ENCODE measurements at places on chromosomes 12 and 14.

DNA sequence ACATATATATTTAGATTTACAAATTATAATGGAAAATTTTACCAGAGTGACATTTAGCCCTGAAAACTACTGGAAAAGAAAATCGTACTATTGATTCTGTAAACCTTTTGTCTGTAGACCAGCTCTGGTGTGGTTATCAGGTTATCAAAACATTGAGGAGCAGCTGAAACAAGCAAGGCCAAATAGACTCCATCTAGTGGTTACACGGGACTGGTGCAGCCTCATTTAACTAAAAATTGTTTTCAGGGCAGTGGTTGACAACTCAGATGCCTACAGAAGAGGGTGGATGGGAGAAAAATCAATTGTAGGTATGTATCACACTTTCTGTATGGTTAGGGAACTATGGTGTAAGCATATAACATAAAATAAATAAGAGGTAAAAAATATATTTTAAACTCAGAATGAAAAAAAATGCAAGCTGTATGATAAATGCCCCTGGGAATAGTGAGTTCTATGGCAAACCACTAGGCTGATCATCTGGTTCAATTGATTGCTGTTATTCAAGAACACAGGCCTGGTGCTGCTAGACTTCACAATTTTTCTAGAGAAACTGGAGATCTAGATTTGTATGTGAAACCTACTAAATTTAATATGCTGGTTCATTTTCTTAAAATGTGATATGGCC, 51.2 kb downstream of the ACSS3 start:
- no peak for DNase-seq

DNA sequence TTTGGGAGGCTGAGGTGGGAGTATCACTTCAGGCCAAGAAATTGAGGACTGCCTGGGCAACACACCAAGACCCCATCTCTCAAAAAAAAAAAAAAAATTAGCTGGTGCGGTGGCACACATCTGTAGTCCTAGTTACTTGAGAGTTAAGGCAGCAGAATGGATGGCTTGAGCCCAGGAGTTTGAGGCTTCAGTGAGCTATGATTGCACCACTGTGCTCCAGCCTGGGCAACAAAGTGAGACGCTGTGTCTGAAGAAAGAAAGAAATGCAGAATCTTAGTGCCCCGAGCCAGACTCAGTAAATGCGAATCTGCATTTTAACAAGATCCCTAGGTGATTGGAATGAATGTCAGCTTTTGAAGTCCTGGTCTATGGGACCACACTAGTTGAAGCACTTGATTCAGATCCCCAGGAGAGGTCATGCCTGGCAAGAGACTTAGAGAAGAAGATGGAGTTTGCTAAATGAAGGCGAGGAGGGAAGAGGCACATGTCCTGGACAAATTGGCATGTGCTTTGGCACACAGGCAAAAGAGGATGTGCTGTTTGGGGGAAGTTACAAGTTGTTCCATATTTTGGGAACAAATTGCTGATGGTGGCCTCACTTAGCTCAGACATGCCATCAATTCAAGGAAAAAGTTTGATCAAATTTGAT, 56.6 kb downstream of the DRAM1 start:
- DNase-seq: no peak

- DNase-seq: peak; percentile 10
These were observed 89.2 kb downstream of the PDZRN4 start for GRCh38 chr12:41277100-41277945.

DNA sequence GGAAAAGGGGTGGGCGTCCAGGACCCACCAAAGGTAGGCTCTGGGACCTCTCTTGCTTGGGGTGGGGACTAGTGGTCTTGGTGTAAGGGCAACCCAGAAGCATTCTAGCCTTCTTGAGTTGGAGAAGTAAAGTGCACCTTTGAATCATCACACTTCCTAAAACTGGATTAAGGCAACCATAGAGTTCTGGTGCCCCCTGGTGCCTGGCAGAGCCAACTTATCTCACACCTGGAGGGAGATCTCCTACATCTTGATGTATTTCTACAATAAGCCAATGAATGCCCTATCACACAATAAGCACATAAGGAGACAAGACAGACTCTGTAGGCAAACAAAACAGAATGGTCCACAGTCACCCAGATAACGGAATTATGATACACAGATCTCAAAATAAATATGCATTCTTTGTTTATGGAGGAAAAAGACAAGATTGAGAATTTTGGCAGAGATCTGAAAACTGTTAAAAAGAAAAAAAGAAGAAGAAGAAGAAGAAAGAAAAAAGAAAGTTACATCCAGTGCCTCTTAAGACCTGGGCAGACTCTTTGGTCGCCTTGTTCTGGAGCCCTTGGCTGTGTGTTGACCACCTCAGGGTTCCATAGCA, 95.9 kb upstream of the PPP2R5C start:
- DNase-seq: no peak

- no peak for DNase-seq
These were observed 60.4 kb downstream of the SLC15A4 start for GRCh38 chr12:128763395-128763794.

GRCh38 chr12:34033628-34034296, 11.5 kb downstream of the ALG10 start:
- no peak for DNase-seq

GRCh38 chr12:130013771-130014484, 110.1 kb upstream of the TMEM132D start:
- DNase-seq: peak; percentile 69

DNA sequence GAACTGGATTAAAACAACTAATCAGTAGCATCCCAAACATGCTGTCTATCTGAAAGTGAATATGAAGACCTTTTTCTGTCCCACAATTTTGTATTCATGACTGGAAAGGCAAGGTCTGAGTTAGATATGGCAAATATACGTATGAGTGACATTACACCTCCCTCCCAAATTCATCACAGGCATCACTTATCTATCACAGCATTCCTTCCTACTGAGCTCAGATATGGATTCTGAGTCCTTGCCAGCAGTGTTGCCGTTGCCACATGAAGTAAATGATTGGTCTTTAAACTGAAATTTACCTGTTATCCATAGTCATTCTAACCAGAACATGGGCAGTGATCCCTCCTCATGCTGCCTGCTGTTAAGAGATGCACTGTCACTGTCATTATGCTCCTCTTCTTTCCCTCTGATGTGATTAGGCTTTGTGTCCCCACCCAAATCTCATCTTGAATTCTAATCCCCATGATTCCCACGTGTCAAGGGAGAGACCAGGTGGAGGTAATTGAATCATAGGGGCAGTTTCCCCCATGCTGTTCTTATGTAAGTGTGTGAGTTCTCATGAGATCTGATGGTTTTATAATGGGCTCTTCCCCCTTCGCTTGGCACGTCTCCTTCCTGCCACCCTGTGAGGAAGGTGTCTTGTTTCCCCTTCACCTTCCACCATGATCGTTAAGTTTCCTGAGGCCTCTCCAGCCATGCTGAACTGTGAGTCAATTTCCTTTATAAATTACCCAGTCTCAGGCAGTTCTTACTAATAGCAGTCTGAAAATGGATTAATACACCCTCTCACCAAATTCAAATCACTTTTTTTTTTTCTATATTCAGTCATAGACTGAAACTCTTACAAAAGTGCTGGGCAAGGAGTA, 288.4 kb downstream of the NUAK1 start:
- DNase-seq: no peak

DNA sequence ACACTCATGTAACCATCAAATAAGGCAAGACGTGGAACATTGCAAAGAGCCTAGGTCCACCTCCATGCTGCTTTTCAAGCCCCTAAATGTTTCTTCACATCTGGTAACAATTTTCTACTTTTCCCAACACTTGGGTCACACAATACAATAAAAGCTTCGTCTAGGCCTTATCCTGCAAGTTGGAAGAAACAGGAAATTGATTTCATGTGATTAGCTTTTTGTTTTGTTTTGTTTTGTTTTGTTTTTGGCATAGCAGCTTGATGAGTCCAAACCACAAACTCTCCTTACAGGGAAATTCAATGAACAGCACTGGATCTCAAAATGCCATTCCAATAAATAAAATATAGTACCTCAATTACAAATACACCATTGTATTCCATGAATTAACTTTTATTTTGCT, 19.3 kb downstream of the TAS2R50 start:
- no peak for DNase-seq

- DNase-seq: no peak
These were observed 202.2 kb upstream of the DCN start for GRCh38 chr12:91384806-91385205.

GRCh38 chr12:121033625-121034349, 5.3 kb downstream of the OASL start:
- DNase-seq: no peak

GRCh38 chr12:90909069-90909770, 45.8 kb downstream of the CCER1 start:
- DNase-seq: no peak

DNA sequence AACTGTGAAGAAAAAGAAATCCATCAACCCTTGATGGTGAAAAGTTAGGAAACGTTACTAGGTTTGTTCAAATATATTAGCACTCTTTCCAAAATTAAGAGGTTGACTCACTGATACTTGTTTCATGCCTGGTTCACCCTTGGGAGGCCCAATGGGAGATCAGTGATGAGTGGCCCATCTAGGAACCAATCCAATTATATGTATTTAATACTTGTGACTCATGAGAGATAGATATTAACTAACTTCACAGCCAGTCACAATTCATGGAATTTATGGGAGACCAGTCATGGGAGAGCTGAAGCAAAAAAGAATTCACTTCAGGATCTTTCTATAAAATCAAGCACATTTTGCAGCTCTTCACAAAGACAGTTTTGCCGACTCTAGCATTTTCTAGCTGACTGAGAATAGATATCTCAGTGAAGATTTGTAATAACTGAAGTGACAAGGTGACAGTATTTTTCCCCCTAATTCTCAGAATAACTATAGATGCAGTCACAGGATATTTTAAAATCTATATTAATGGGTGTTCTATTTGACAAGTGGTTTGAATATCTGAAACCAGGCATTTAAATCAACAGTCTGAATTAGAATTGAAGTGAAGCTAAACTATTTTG, 230.2 kb downstream of the EPS8 start:
- DNase-seq: no peak

- DNase-seq: no peak
These were observed 17.9 kb upstream of the RAB35 start for GRCh38 chr12:120134307-120134980.

GRCh38 chr14:77123381-77124325, 17.9 kb downstream of the ZDHHC22 start:
- DNase-seq: peak; percentile 32

DNA sequence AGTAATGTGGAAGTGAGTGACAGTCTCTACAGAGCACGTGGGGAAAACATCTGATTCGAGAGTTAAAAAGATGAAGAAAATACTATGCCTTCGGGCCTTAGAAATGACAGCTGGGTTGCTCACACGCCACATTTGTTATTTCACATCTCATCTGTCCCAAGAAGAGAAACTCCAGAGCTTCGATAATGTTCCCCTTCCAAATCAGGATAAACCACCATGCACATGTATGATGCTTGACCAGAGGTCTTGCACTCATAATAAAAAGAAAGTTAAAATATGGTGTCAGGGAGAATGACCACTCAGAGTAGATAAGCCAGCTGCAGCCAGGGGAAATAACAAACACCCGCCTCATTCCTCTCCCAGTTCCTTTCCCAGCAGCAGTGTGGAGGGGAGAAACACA, 34.6 kb downstream of the NIN start:
- no peak for DNase-seq

GRCh38 chr14:39320318-39320717, 86.6 kb downstream of the MIA2 start:
- no peak for DNase-seq

GRCh38 chr12:22321638-22322037, 12.9 kb downstream of the ST8SIA1 start:
- no peak for DNase-seq

- no peak for DNase-seq
These were observed 713 bp downstream of the FRMD6 start for GRCh38 chr14:51652168-51653078.

- DNase-seq: no peak
These were observed 157.0 kb downstream of the MYRFL start for GRCh38 chr12:69981881-69982475.

DNA sequence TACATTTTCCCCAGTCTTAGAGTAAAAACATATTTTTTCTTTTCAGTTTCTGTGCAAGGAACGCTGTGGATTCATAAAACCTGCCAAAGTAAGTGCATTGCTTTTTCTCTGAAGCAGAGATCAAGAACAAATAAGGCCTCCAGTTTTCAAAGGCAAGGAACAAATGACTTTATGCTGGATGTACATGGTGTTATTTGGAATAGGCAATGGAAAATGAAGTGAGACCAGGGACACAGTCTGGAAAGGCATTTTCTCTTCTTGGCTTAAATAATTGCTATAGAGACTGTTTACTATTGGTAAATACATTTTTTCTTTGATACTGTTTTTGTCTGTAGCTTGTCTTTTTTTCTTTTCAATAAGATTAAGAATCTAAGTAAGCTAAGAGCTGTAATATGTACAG, 725.9 kb upstream of the MDGA2 start:
- no peak for DNase-seq

DNA sequence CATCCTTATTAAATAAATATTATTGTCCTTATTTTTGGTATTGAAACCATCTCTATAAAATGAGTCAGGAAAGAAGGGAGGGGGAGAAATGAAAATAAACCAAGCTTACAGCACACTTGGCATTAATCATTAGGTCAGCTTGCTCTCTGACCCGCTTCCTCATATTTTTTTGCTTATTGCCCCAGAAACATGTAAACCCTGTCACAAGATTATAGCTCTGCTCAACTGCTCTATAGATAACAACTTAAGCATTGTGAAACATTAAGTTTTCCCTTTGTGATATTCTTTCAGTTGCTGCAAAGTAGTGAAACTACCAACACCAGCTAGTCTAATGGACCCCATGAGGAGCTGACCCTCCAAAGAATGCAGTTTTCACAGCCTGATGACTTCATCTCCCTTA, 819.5 kb downstream of the SLC16A7 start:
- DNase-seq: no peak

DNA sequence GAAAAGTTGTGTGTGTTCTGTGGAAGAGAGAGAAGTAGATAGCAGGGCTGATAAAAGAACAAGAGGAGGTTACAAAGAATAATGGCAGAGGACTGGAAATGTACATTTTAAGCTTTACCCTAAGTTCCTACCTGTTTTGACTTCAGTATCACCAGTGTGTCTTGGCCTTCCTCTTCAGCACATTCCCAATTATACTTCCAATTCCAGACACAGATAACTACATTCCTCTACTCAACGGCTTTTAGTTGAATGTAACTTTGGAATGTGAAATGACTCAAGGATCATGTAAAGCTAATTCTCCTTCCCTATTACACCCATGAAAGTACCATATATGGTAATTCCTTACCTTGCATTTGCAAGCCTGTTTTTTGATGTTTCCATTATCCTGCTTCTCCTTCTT, 5.0 kb downstream of the MGST1 start:
- no peak for DNase-seq

DNA sequence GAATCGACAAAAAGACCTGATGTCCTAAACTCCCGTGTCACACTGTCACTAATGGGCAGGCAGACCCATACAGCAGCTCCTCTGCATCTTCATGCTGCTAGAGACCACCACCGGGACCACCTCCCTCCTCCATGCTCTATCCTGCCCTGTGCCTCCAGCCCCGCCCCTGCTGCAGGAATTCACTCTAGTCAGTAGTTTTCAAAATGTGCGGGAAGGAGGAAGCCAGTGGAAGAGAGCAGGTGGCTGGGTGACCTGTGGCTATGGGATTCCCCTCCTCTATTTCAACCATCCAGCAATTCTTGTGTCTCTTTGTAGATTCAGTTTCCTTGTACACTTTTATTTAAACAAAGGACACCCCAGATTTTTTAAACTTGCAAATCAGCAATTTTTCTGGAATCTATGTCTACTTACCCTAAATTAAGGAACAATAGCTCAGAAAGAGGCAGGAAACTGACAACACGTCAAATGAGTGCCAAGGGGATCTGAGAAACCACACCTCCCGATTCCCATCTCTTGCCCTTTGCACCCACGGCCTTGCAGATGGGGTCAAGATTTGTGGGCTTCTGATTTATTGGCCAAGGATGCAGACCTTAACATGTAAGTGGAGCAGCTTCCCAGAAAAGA, 20.4 kb upstream of the MAP1LC3B2 start:
- no peak for DNase-seq

All from caudate nucleus (tissue), 63 donors.